ENCODE measurements at places on chromosomes 5 and 9. TPM values are rescaled to one million over a fixed set of nuclear protein-coding genes. Genes with fewer than 3 reads are reported as not detected.

DNA sequence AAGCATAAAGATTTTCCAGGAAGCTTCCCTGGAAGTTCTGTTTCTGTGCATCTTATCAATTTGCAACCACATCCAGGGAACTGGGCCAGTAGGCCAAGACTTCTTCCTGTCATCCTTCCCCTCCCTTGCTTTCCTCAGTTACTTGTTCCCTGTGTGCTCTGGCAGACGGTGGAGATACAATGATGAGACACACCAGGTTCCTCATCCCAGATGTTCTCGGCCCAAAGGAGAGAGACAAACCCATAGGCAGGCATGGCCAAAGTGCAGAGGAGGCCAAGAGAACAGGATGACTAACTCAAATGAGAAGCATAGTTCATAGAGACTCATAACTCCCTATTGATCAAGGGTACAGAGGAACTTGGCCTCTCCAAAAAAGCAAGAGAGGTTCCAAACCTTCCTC is 652.6 kb downstream of the CCDC171 start:
- no peak for DNase-seq

GRCh38 chr9:137866226-137867141 is 11.1 kb upstream of the CACNA1B start:
- DNase-seq, result no peak

Gene MARCOL
- total RNA-seq, result not detected

Gene PRDM9
- total RNA-seq, result not detected

Gene SPTLC1
- total RNA-seq, result 26.1 TPM

DNA sequence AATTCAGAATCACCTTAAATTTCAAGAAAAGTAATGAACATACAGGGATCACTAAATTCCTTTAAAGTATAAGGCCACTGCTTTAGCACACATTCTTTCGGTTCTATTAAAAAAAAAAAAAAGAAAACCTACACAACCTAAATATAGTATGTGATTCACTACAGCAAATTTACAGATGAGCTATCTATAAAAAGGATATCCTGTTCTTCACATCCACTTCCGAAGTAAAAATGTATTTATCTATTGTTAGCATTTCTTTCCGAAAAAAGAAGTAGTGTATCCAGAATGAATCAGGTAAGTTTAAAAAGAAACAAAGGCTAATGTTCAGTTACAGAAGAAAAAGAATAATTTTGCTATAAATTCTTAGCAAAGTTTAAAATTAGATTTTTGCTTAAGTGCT is 70.2 kb downstream of the ECPAS start:
- no peak for DNase-seq

- no peak for DNase-seq
These were observed 9.2 kb downstream of the WNT8A start for GRCh38 chr5:138093036-138093435.

DNA sequence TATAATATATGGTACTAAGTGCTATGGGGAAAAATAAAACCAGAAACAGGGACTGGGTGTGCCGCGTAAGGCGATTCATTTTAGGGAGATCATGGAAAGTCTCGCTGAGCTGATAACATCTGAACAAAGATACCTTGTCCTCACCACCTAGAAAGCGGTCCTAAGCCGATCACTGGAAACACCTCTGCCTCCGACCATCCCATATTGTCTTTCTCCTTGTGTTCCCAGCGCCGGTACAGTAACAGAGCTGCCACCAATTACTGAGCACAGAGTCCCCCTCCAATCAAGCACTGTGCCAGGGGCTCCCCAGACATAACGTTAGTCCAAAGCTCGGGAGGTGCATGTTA is 704 bp downstream of the CCDC112 start:
- DNase-seq, result no peak

DNA sequence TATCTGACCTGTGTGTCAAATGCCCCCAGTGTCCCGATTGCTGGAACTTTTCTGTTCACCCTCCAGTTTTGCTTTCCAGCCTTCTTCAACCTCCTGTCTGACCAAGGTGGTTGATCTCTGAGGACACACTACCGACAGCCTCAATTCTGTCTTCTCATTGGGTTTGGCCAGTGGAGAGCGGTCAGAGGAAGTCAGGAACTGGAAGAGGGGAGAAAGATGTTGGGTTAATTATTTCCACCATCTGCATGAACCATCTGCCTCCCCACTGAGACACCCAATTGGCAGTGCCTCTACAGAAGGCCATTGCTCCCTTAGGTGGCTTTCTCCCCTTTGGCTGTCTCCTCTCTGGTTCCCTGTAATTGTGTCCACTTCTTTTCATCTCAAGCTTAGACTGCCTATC is 154.3 kb upstream of the RAI14 start:
- DNase-seq, result no peak

- DNase-seq, result no peak
These were observed 234.7 kb downstream of the NMUR2 start for GRCh38 chr5:152170350-152170749.

Gene PCDHB10
- 0.94 TPM for total RNA-seq

- no peak for DNase-seq
These were observed 25.2 kb downstream of the MAP3K1 start for GRCh38 chr5:56840597-56840996.

Gene NEURL1B
- 19.7 TPM for total RNA-seq

GRCh38 chr5:132471151-132471907 is 19.2 kb downstream of the IRF1 start:
- DNase-seq, result no peak

DNA sequence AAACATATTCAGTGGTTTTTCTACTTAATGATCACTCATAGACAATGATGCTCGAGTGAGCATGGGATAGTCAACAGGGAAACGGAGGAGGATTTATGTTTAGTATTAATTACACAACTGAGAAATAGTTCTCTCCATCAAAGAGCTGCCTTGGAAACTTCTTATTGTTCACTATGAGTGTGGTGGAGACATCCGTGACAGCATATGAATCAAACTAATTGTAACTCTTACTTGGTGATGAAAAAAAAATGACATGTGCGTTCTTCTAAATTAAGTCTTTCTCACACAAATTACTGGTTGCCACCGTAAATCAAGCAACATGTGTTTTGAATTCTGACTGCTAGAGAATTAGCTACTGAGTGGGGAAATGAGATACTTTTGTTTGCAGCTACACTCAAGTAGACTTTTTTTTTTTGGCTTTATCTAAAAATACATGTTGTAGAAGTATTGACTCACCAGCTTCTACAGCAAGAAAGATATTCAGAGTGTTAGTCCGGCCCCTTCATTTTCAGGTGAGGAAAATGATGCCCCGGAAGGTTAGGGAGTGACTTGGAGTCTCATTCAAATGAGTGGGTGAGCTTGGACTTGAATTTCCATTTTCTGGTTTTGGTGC is 179.4 kb downstream of the CFAP90 start:
- DNase-seq, result no peak

- peak; percentile 85 for DNase-seq
These were observed 752 bp upstream of the ANKH start for GRCh38 chr5:14872070-14872989.

GRCh38 chr5:155150012-155150411 is 136.5 kb downstream of the KIF4B start:
- no peak for DNase-seq

GRCh38 chr9:125262294-125262991 is 817 bp downstream of the GAPVD1 start:
- no peak for DNase-seq

- DNase-seq, result no peak
These were observed 10.8 kb upstream of the DAB2IP start for GRCh38 chr9:121640491-121641223.

DNA sequence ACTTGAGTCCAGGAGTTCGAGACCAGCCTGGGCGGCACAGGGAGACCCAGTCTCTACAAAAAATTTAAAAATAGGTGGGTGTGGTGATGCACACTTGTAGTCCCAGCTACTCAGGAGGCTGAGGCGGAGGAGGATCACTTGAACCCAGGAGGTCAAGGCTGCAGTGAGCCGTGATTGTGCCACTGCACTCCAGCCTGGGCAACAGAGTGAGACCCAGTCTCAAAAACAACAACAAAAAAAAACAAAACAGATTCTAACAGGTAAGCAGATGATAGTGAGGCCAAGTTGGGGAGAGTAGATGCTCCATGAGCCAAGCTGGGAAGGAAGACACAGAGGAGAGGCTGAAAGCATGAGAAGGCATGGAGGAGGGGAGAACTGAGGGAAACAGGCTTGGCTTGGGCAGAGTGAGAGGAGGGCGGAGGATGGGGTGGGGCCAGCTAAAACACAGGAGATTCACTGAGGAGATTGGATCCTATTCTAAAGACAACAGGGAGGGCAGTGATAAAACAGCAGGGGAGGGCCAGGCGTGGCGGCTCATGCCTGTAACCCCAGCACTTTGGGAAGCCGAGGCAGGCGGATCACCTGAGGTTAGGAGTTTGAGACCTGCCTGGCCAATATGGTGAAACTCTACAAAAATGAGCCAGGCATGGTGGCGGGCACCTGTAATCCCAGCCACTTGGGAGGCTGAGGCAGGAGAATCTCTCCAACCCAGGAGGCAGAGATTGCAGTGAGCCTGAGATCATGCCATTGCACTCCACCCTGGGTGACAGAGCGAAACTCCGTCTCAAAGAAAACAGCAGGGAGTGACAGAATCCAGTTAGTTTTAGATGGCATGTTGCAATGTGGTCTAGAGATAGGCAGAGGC is 8.4 kb downstream of the RPS14 start:
- no peak for DNase-seq

DNA sequence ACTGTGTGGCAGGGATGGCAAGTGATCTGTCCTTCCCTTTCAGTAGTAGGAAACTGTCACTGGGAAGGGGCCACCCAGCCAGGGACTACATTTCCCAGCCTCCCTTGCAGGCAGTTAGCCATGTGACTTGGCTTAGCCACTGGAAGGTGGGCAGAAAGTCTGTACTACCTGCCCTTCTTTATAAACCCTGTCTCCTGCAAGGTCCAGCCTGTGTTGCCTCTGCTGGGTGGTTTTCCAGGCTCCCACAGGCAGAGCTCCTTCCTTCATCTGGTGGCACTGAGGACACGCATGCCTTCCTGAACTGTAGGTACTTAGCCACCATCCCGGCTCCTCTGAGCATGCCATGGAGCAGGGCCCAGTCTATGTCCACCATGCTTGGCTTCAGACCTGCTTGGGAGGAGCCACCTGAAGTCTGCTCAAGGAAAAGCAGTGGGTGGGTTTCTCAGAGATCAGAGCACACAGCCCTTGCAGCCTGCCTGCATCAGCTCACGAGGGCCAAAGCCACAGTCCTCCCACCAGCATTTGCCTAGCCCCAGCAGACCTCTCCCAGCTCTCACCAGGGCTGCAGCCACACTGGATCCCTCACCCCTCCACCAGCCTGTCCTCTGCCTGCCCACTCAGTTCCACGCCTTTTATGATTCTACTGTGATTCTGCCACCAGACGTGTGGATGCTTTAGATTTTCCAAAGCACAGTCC is 16.7 kb upstream of the SLC25A51 start:
- DNase-seq, result peak; percentile 54

- no peak for DNase-seq
These were observed 273.9 kb downstream of the NPR3 start for GRCh38 chr5:32984851-32985610.

- DNase-seq, result no peak
These were observed 87.7 kb downstream of the NSUN2 start for GRCh38 chr5:6545036-6545693.

Gene GPX3
- 461 TPM for total RNA-seq

DNA sequence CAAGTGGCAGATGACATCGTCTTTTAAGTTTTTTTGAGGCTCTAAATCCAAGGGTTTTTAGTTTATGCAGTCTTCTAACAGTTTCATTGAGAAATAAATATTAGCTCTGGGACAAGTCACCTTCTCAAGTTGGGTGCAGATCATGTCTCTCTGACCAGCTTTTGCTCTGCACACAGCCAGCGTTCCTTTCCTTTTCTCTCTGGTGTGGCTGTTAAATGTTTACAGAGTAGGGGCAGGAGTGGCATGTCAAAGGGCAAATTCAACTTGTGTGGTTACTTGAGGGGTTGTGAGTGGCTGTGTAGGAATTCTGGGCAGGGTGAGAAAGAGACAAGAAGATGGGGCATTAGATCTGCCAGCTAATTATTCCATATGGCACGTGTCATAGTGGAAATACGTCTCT is 187.5 kb upstream of the HMHB1 start:
- no peak for DNase-seq

GRCh38 chr9:101409079-101409477 is 10.4 kb downstream of the ZNF189 start:
- no peak for DNase-seq

DNA sequence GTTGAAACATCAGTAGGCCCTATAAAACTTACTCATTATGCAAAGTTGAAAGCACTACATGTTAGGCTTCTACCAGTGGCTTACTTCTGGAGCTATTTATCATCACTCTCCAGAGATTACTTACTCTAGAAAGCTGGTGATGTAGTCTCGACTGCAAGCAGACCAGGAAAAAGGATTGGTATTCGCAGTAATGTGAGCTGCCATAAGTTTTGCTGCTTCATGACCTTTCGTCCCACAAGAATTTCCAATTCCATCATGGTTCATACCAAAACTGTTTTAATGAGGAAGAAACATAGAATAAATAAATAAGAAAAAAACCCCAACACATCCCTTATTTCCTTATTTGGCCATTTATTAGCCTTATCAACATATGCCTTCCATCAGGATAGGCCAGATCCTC is 181.9 kb downstream of the ADAMTS6 start:
- DNase-seq, result no peak

GRCh38 chr5:14917719-14918118 is 46.1 kb upstream of the ANKH start:
- no peak for DNase-seq

GRCh38 chr9:112186695-112187094 is 11.6 kb upstream of the SUSD1 start:
- DNase-seq, result no peak

GRCh38 chr5:150129813-150130492 is 25.7 kb downstream of the PDGFRB start:
- no peak for DNase-seq

- DNase-seq, result no peak
These were observed 7.5 kb upstream of the TTC1 start for GRCh38 chr5:160001457-160001856.

Gene FREM1
- 2.4 TPM for total RNA-seq

GRCh38 chr5:96977228-96977627 is 41.3 kb downstream of the LNPEP start:
- DNase-seq, result no peak

DNA sequence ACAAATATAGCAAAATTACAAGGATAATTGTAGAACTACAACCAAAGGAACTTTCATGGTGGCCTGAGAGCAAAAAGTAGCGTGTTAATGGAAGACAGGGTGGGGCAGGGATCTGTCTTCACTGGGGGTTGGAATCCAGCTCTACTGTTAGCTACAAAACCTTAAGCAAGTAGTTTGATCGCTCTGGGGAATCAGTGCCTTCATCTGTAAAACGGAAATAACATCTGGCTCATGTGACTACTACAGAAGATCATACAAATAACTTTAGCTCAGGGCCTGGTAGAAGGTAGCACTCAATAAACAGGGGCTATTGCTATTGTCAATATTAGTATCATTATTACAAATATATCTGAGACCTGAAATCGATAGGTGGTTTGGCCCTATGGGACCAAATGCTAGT is 40.4 kb downstream of the ZNF608 start:
- no peak for DNase-seq

Gene FAM221B
- not detected for total RNA-seq

- no peak for DNase-seq
These were observed 86.7 kb downstream of the INSYN2B start for GRCh38 chr5:169893571-169893970.
